AG04450 (cell line): ENCODE measurements at places on chromosomes 1 and 21. TPM values are rescaled to one million over a fixed set of nuclear protein-coding genes. Genes with fewer than 3 reads are reported as not detected.

Gene NPR1
- 0.02 TPM in 1 of 2 replicates, not detected in the other for polyA plus RNA-seq

Gene SHISA4
- 24.4 and 36.4 TPM in 2 replicates for polyA plus RNA-seq

Gene MCOLN3
- 0.05 TPM in 2 replicates for polyA plus RNA-seq

DNA sequence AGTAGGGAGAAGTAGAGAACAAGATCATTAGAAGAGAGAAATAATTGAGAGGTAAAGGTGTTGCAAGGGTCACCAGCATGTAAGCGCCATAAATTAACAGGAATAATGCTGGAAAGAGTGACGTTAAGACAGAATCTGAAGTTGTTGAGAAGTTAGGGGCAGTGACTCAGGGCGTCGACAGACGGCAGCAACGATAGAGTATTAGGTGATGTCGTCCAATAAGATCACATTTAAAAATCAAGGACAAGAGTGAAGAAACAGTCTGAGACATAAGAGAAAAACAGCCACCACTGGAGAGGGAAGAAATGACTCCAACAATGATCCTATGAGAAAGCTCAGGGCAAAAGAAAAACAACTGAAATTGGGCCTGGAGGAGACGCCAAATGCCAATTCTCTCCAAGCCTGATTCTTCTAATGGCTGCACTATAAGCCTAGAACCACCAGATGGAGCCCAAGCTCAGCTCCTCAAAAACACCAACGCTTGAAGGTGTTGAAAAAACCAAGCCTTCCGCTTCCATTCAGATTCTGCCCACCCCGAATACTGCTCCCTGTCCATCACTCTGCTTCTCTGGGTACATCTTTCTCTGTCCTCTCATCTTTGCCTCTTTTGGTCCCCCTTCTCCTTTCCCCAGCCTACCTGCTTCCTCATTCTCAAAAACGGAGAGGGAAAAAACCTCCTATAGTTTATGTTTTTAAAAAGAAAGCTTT, 70.0 kb downstream of the LUZP1 start:
- DNase-seq: peak; percentile 58

- no peak for DNase-seq
These were observed 7.2 kb upstream of the CCDC185 start for GRCh38 chr1:223386013-223386412.
